ENCODE measurements at places on chromosomes 6 and 20.

DNA sequence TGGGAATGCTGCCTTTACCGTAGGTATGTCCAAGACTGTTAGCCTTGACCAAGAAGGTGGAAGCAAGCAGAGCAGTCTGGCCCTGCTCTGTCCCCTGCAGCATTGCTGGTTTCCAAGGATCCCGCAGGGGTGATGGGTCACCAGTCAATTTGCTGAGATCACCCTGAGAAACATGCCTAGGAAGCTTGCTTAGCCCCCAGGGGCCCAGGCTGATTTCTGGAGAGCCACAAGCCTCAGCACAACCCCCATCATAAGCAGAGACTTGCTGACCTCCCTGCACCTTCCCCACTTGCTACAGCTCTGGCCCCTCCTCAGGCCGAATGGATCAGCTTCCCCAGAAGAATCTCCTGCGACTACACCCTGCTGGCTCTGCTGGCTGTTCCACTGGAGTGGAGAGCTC lies 21.5 kb downstream of the ARHGAP40 start:
- H3K4me1 ChIP-seq = no peaks in the 10 kb centered on the region
- peaks cover 14% of the 10 kb centered on the region for H3K27me3 ChIP-seq
- no peak overlapping the region for H3K4me3 ChIP-seq
- no peak for DNase-seq

DNA sequence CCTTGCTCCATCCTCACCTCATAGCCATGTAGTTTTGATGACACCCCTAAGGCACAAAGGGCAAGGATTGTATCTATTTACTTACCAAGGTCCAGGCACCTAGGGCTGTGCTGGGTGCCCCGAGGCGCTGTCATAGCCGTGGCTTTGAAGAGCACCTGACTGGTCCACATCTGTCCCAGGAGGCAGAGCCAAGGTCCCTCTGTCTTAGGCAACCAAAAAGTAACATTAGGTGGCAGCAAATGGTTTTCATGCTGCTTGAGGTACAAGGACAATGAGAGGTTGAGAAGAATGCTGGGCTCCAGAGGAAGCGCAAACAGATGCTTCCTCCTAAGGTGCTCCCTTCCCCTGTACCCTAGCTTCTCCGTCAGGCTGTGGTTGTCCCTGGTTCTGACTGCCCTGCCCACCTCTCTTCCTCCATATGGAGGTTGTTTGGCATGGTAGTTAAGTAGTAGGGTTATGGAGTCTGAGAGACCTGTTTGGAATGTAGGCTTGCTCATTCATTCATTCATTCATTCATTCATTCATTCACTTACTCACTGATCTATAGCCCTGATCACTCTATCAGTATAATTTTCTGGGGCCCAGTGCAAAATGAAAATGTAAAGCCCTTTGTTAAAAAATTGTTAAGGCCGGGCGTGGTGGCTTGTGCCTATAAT lies 3.0 kb upstream of the UQCC2 start:
- peaks cover 16% of the 10 kb centered on the region for H3K4me1 ChIP-seq
- H3K27me3 ChIP-seq = peaks cover 4% of the 10 kb centered on the region

DNA sequence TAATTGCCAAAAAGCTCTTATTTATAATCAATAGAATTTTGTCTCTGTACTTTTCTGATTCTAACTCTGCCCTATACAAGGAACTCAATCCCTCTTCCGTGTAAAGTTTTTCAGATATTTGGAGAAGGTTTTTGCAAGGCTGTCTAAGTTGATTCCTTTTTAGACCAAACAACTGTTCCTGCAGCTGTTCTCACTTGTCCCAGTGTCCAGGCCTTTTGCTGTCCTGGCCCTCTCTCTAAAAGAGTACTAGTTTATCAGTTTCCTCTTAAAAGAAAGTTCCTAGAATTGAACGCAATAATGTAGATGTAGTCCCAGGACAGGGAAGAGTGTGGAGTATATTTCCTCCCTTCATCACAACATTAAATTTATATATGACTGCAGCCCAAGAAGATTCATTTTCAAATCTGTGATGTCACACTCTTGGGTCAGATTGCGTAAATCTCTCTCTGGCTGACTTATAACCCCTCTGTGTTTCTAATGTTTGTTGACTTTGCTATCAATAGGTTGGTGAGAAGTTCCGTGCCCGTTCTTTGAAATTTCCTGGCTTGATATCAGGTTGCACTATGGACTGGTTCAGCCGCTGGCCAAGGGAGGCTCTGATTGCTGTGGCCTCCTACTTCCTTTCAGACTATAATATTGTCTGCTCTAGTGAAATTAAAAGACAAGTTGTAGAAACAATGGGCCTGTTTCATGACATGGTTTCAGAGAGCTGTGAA lies 139.4 kb upstream of the GLP1R start:
- no peak overlapping the region for H3K4me3 ChIP-seq
- no peaks in the 10 kb centered on the region for H3K36me3 ChIP-seq
- no peaks in the 10 kb centered on the region for H3K27me3 ChIP-seq
- DNase-seq = no peak
- no peaks in the 10 kb centered on the region for H3K4me1 ChIP-seq

DNA sequence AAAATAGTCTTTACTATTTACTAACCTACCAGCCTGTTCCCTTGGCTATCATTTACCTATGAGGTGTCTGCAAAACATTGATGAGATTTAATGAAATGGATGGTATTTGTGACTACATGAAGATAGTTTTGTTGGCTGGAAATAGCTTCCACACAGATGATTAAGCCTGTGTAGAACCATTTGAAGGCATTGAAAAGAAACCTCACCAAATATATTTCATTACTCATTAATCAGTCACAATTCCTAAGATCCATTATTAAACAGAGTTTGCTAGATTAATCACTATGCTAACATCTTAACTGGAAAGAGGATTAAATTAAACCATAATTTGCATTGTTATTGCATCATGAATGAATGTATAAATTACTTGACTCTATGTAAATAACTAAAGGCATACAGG lies 560.3 kb downstream of the BMP2 start:
- H3K27ac ChIP-seq = no peak overlapping the region
- H3K4me1 ChIP-seq = no peaks in the 10 kb centered on the region
- H3K36me3 ChIP-seq = no peaks in the 10 kb centered on the region
- DNase-seq = no peak
- H3K4me3 ChIP-seq = no peak overlapping the region

DNA sequence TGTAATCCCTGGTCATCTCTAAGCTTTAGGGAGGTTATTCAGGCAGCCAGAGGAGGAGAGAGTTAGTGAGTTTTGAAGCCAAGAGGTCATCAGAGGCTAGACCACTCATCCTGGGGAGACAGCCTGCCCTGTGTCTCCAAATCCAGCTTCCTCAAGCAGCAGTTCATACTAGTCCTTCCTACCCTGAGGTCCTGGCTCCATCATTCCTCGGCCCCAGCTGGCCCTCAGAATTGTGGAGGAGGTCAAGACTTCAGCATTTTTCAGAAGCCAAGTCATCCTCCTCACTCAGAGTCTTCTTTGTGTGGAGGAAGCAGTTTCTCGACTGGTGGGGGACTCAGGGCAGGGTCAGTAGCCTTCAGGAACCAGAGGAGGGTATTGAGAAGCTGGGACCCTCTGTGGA lies 12.4 kb upstream of the KIAA1755 start:
- DNase-seq = no peak
- H3K36me3 ChIP-seq = no peaks in the 10 kb centered on the region
- peaks cover 6% of the 10 kb centered on the region for H3K27me3 ChIP-seq
- no peak overlapping the region for H3K4me3 ChIP-seq
- no peak overlapping the region for H3K27ac ChIP-seq

DNA sequence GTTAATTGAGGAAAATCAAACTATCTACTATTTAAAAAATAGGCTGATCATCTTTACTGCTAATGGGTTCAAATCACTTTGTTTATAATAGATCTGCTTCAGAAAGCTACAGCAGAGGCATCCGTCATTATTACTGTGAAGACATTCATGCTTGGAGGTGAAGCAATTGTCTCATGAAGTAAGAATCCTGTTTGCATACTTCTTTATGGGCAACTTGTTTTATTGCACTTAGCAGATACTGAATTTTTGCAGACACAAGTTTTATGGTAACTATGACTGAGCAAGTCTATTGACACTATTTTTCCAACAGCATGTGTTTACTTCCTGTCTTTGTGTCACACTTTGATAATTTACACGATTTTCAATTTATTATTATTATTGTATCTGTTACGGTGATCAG lies 573.9 kb downstream of the RFPL4B start:
- no peak overlapping the region for H3K27ac ChIP-seq
- H3K4me3 ChIP-seq = no peak overlapping the region
- no peaks in the 10 kb centered on the region for H3K27me3 ChIP-seq
- no peaks in the 10 kb centered on the region for H3K4me1 ChIP-seq

- no peak overlapping the region for H3K27ac ChIP-seq
- DNase-seq = no peak
- H3K27me3 ChIP-seq = no peaks in the 10 kb centered on the region
- H3K4me3 ChIP-seq = no peak overlapping the region
- no peaks in the 10 kb centered on the region for H3K36me3 ChIP-seq
Measured at GRCh38 chr6:51098791-51099190, 280.1 kb downstream of the TFAP2B start.

- H3K4me1 ChIP-seq = no peaks in the 10 kb centered on the region
- H3K36me3 ChIP-seq = no peaks in the 10 kb centered on the region
- no peak for DNase-seq
- H3K4me3 ChIP-seq = no peak overlapping the region
- H3K27ac ChIP-seq = no peak overlapping the region
- peaks cover 5% of the 10 kb centered on the region for H3K27me3 ChIP-seq
Measured at GRCh38 chr6:12474167-12475140, 184.3 kb downstream of the EDN1 start.

DNA sequence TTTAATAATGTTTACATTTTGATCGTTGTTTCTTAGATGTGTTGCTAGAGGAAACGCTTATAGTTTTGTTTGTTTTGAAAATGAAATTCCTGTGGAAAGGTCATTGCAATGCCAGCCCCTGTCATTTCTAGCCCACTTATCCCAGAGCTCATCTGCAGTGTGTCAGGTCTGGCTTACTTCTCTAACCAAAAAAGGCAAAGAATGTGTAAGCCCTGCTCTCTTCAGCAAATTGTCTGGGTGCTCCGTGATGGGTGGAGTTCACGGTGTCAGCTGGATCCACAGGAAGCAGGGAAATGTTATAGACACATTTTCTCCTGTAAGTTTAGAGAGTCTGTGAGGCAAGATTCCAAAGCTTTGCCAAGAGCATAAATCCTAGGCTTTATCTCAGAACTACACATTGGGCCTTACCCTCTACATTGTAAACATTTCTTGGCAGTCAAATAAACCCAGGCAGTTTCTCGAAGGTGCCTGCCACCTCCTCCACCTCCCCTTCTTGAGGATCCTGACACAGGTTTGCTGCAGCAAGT lies 50.9 kb downstream of the RPRD1B start:
- no peak overlapping the region for H3K4me3 ChIP-seq
- peaks cover 33% of the 10 kb centered on the region for H3K36me3 ChIP-seq
- peaks cover 21% of the 10 kb centered on the region for H3K4me1 ChIP-seq
- no peaks in the 10 kb centered on the region for H3K27me3 ChIP-seq
- H3K27ac ChIP-seq = no peak overlapping the region

- H3K36me3 ChIP-seq = peaks cover 2% of the 10 kb centered on the region
- H3K4me3 ChIP-seq = no peak overlapping the region
- peaks cover 14% of the 10 kb centered on the region for H3K4me1 ChIP-seq
- H3K27me3 ChIP-seq = peaks cover under 1% of the 10 kb centered on the region
- H3K27ac ChIP-seq = no peak overlapping the region
- no peak for DNase-seq
Measured at GRCh38 chr20:63855363-63856097, 5.8 kb upstream of the ABHD16B start.

DNA sequence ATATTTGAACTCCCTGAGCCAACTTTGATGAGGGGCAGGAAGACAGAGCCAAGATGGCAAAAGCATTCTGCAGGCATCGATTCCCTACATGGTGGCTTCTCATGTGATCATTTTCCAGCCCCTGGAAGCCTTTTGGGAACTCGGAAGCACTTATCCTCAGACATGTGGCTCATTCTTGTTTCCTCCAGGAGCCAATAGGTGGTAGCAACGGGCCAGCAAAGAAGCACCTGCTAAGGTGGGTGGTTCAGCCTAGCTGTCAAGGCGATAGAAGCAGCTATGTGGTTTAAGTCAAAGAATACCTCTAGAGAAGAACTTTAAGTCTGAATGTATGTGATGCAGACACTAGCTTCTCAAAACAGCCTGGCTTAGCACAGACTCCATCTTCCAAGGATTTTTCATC lies 64.9 kb upstream of the PAX1 start:
- no peaks in the 10 kb centered on the region for H3K36me3 ChIP-seq
- H3K4me1 ChIP-seq = no peaks in the 10 kb centered on the region
- H3K27ac ChIP-seq = no peak overlapping the region
- peaks cover 9% of the 10 kb centered on the region for H3K27me3 ChIP-seq

GRCh38 chr20:11001764-11002540 lies 328.2 kb upstream of the JAG1 start:
- no peak overlapping the region for H3K4me3 ChIP-seq
- H3K27ac ChIP-seq = no peak overlapping the region
- no peaks in the 10 kb centered on the region for H3K27me3 ChIP-seq
- peaks cover 2% of the 10 kb centered on the region for H3K36me3 ChIP-seq
- H3K4me1 ChIP-seq = no peaks in the 10 kb centered on the region

GRCh38 chr6:21808045-21808470 lies 214.5 kb downstream of the SOX4 start:
- H3K27me3 ChIP-seq = no peaks in the 10 kb centered on the region
- no peaks in the 10 kb centered on the region for H3K36me3 ChIP-seq

- no peak for DNase-seq
- no peak overlapping the region for H3K4me3 ChIP-seq
- H3K27me3 ChIP-seq = no peaks in the 10 kb centered on the region
Measured at GRCh38 chr6:21634582-21634981, 41.0 kb downstream of the SOX4 start.

DNA sequence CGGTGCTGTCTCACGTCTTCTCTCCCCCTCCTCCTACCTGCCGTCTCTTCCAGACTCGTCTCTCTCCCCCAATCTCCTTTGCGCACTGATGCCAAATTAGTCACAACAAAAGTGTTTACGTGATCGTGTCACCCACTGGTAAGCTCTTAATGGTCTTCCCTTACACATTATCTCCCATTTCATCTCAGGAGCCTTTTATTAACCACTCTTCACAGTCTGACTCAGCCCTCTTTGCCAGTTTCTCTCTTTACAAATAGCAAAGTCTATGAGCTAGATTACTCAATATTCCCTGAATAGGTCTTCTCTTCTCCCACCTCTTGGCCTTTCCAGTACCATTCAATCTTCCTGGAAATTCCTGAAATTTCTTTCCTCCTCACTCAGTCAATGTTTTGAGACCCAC lies 247.0 kb downstream of the ESR1 start:
- no peaks in the 10 kb centered on the region for H3K36me3 ChIP-seq
- H3K27me3 ChIP-seq = peaks cover 13% of the 10 kb centered on the region
- no peak overlapping the region for H3K27ac ChIP-seq
- no peak for DNase-seq
- no peak overlapping the region for H3K4me3 ChIP-seq

DNA sequence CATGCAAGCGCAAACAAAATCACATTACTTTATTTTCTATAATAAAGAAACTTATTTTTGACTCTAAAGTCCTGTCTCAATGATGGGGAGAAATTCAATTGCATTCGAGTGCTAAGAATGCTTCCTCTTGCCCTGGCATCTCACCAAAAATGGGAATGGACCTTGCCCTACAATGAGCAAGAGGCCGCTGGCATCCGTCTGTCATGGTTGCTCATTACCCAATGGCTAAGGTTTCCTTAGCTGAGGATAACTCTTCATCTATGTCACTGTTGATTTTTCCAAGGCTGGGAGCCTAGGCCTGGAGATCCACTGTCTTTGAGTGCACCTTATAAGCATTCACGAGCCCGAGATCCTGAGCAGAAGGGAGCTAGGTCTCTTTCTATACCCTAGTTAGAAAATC lies 471.3 kb upstream of the NRSN1 start:
- DNase-seq = no peak
- no peaks in the 10 kb centered on the region for H3K36me3 ChIP-seq
- H3K27ac ChIP-seq = no peak overlapping the region
- H3K4me3 ChIP-seq = no peak overlapping the region
- H3K4me1 ChIP-seq = no peaks in the 10 kb centered on the region
- no peaks in the 10 kb centered on the region for H3K27me3 ChIP-seq
